Activated naive CD4-positive, alpha-beta T cell treated with anti-CD3 and anti-CD28 coated beads, Interleukin-2, amount 50 U/mL, for 72 hours (primary cell): ENCODE measurements at places on chromosomes 3 and 15.

GRCh38 chr15:86572368-86572841 is 492.7 kb downstream of the AGBL1 start:
- no peak for DNase-seq

- no peak for DNase-seq
These were observed 115.2 kb upstream of the PDZRN3 start for GRCh38 chr3:73739791-73740453.

- no peak for DNase-seq
These were observed 4.7 kb downstream of the SLC51A start for GRCh38 chr3:196220991-196221390.

GRCh38 chr3:40237889-40238571 is 71.5 kb upstream of the EIF1B start:
- no peak for DNase-seq

DNA sequence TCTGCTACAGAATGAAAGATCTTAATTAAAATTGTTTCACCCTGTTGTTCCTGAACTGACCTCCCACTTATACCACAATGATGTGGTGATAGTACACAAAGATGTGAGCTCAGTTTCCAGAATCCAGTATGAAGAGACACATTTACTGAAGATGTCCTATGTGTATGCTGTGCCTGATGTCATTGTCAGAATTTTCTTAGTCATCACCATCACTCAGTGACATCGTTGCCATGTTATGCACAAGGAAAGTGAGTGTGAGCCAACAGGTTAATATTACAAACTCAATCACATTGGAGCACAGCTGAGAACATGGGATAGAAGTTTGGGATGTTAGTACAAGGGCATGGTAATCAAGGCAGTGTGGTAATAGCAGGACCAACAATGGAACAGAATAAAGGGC is 199.7 kb upstream of the CHRNA7 start:
- DNase-seq, result no peak

- DNase-seq, result no peak
These were observed 378.0 kb downstream of the LSAMP start for GRCh38 chr3:116067326-116067725.

- DNase-seq, result no peak
These were observed 50.0 kb downstream of the RHCG start for GRCh38 chr15:89446255-89446891.

DNA sequence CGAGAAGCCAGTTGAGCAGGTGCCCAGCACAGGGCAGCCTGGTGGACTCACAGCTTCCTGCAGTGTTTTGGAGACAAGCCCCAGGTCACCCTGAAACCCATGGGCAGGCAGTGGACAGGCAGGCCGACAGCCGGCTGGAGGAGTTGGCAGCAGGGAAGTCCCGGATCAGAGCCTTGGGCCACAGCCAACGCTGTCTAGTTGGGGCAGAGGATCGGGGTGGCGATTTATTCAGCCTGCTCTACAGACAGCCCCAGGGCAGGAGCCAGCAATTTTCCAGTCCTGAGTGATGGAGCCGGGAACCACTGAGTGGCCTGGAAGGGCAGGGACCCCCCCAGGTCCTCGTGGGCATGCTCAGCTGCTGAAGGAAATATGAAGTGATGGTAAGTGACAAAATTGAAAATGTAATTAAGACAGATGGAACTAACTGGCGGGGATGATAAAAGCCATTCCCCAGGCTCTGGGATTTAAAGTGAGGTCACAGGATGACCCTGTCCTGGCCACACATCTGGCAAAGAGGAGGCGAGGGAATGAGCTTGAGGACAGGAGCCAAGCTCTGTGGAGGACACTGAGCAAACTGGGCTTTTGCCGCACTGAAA is 34.4 kb upstream of the TBC1D21 start:
- no peak for DNase-seq

GRCh38 chr3:127277561-127277960 is 10.3 kb downstream of the PRR20G start:
- no peak for DNase-seq

- no peak for DNase-seq
These were observed 35.9 kb upstream of the MYH15 start for GRCh38 chr3:108546247-108546646.

- DNase-seq, result no peak
These were observed 8.6 kb upstream of the NR2F2 start for GRCh38 chr15:96321639-96322535.

DNA sequence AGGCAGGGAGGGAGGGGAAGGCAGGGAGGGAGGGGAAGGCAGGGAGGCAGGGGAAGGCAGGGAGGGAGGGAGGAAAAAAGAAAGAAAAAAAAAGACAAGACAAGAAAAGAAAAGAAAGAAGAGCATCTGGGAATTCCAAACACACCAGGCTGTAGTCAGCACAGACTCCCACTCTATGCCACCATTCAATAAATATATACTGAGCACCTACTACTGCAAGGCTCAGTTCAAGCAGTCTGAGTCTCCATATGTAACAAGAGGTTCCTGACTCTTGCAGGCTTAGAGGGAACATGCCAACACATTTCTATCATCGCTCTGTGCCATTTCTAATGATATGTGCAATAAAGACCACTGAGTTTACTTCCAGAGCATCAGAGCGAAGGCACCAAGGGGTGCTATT is 47.7 kb downstream of the ANXA2 start:
- DNase-seq, result no peak

DNA sequence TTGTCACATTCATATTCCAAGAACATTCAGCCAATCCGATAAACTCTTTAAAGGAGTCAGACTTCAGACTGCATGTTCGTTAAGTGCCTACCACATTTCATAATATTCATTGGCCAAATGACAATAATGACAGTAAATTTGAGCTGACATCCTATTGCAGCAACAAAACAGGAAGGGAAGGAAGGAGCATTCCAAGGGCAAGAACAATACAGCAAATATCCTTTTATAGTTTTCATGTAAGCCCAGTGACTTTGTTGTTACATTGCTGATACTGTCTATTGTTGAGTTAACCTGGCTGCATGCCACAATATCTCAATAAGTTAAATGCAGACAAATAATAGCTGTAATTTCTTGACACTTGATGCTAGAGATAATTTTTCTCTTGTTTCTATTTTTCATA is 16.4 kb upstream of the CBLB start:
- DNase-seq, result no peak

- no peak for DNase-seq
These were observed 31.5 kb upstream of the ADCY5 start for GRCh38 chr3:123480428-123480827.

GRCh38 chr15:70503073-70503745 is 260.1 kb downstream of the UACA start:
- no peak for DNase-seq

DNA sequence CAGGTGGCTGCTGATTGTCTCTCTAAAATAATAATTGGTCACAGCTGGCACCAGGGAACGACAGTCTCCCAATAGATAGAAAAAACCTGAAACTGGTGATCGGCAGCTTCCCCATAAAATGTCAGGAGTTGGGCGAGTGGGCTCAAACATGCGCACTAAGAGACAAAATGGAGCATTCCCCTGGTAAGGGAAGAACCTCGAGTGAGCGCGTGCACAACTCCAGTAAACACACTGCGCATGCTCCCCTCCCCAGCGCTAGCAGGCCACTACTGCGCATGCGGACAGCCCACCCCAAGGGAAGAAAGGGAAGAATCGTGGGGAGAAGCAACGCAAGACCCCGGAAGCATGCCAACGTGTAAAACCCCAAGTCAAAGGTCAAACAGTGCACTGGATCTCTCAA is 7.7 kb upstream of the STARD5 start:
- DNase-seq, result no peak

DNA sequence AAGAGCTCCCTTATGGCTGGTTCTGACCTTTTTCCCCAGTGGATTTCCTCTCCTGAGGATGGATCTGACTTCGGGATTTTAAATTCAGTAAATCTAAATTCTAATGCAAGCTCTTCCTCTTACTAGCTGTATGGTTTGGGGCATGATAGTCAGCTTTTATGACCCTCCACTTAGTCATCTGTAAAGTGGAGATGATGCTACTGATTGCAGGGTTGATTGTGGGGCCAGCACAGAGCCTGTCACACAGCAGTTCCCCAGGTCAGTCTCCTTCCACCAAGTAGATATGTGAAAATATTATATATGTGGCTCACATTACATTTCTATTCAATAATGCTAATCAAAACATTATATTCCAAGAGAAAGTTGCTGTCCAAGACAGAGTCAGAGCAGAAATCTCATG is 141.3 kb upstream of the UBE2E1 start:
- DNase-seq, result no peak

- DNase-seq, result no peak
These were observed 19.9 kb downstream of the ZBTB20 start for GRCh38 chr3:115127208-115127607.

DNA sequence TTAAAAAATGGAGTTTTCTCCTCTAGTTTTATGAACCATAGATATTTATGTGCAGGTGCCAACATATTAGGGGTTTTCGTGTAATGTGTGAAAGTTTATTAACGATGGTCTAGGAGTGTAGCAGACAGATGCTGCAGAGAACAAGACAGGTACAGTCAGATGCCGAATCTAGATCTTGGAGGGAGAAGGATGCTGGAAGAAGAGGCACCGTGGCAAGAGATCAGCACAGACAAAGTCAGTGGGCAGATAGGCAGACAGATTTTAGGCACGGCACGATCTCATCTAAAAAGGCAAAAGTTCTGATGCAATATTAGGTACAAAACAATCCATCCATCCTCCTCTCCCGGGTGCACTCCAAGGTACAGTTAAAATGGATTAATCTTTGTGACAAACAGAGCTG is 161.6 kb downstream of the TIGIT start:
- DNase-seq, result no peak

DNA sequence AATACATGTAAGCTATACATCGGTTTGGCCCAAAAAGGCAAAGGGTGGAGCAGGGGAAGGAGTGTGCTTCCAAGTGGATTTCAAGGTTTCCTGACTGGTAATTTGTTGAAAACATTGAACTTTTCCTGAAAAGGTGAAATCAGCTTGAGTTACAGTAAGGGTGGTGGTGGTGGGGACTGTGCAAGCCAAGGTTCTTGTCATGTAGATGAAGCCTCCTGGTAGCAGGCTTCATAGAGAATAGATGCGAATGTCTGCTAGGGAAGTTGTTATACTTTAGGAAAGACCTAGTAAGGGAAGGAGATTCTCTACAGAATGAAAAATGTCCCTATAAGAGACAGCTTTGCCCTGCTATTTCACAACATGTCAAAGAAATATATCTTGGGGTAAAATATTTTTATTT is 528.2 kb upstream of the CBLB start:
- DNase-seq, result no peak

DNA sequence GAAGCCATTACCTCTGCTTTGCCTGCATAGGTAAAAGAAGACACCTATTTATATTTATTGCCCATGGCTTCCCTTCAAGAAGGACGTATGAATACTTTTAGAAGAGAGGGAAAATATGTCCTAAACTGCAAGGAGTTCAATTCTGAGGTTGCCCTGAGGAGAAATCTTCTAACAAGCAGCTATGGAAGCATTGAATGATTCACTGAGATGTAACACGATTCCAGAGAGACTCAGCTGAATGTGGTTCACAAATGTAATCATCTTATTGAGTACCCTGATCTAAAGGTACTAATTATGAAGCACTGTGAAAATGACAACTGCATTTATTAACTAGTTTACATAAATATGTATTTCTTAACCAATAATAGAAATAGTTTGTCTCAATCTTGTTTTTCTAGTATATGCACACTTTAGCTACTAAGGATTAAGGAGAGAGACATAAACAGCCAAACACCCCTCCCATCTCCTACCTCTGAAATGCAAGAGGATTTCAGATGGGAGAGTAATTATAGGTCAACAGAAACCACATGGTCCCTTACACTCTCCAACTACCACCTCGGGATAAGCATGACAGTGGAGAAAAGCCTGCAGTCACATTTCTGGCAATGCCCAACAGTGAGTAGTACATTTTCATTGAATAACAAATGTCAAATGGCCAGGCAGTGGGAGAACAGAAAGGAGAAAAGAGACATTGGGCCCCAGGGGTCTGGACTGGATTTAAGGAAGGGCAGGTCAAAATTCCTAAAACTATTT is 506.2 kb upstream of the IL12A start:
- DNase-seq, result no peak
